Hepatic stellate cell (primary cell): ENCODE measurements at places on chromosomes 1 and 21.

DNA sequence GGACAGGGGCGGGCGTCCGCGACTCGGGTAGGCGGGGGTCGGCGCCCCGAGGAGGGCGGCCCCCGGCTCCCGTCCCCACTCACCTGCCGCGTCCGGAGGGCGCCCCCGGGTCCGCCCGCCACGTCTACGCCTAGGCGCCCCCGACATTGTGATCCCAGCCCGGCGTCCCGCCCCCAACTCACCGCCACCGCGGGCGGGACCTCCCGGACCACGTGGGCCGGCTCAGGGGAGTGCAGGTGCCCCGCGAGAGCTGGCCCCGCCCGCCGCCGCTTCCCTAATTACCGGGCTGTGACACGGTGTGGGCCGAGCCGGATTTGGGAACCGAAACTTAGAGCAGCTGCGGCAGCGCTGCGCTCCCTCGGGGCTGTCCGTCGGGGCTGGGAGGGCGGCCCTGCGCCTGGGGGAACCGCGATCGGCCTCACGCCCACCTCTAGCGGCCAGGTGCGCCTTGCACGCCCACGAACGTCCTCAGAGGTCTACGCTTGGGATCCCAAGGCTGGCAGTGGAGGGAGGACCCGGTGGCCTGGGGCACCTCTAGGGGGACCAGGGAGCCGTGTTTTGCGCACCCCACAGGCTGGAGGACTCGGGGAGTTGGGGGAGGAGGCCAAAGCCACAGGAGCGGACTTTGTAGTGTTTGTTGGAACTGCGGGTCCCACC lies 521 bp upstream of the NADK start:
- DNase-seq = peak; percentile 41

DNA sequence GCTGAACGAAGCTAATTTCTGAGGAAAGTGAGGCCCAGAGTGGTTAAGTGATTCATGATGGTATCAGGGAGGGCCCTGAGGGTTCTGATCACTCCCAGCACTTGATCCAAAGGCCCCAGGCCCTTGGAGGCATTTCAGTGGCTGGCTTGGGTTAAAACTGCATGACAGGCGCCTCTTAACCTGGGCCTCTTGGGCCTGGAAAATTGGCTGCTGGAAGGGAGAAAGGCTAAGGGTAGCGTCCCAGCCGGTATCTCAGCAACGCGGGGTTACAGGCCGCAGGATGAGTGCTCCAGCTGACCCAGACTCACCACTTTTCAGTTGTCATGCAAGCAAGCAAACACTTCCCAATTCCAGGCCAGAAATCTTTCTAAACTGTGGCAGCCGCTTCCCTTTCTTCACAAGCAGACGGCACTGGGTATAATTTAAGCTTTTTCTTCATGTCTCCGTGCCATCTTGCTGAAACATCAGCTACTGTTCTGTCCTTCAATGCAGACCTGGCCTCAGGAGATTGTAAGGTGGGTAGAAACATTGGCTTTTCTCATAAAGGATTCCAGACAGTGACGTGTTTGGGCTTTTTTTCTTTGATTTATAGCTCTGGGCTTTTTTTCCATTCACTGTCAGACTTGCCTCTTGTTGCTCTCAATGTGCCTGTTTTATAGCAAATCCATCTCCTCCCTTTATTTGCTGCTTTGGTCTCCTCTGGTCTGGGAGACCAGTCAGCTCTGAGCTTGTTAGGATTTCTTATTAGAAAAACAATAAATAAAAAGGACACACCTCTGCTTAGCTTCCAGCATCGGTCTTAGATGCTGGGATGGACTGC lies 229.1 kb downstream of the KCNJ6 start:
- no peak for DNase-seq

GRCh38 chr1:107467811-107468210 lies 327.0 kb downstream of the NTNG1 start:
- DNase-seq = no peak

DNA sequence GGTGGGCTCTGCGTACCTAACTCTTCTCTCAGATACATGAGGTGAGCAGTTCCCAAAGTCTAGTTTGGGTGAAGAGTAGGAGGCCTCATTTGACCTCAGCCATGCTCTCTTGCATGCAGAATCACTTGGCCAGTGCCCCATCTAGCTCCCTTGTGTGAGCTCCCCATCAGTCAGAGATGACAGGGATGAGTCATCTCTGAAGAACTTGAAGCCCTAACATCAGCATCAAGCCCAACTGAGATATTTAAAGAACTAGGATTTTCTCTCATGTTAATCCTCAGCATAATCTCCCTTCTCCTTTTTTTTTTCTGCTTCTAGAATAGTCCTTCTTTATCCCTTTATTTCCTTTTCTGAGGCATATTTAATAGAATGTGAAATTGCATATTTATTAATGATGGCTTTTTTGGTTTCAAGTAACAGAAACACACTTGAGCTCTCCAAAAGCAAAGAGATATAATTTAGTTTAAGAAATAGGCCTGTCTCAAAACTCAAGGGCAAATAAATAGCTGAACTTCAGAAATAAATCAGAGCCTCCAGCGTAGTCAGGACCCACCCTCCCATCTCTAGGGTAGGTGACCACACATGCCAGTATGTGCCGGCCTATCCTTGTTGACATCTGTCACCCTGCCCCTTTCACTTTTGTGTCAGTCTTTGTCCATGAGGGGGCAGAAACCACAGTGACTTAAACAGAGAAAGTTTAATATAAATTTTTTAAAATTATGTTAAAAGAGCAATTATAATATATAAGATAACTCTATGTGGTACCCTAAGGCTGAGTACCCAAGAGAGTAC lies 112.3 kb downstream of the TSEN15 start:
- DNase-seq = peak; percentile 80

GRCh38 chr1:85461216-85461918 lies 3.6 kb downstream of the DDAH1 start:
- DNase-seq = no peak

- no peak for DNase-seq
Measured at GRCh38 chr1:63103682-63104081, 218.7 kb upstream of the FOXD3 start.

DNA sequence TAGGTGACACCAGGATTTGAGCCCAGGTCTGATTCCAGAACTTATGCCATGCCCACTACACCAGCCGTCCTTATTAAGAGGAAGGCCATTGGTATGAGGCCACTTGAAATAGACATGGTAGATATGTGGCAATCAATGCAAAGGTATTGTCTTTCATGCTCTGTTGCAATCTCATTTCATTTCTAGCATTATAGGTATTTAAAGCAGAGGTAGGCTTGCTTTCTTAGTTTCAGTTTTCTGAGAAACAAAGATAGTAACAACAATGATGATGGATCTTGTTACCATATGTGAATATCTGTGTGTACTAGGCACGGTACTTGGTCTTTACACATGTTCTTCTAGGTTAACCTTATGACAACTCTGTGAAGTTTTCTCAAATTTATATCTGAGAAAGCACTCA lies 113.1 kb downstream of the FGGY start:
- no peak for DNase-seq

- DNase-seq = no peak
Measured at GRCh38 chr1:166129006-166129405, 37.8 kb downstream of the FAM78B start.

- DNase-seq = no peak
Measured at GRCh38 chr21:46608672-46609111, 3.8 kb upstream of the S100B start.

DNA sequence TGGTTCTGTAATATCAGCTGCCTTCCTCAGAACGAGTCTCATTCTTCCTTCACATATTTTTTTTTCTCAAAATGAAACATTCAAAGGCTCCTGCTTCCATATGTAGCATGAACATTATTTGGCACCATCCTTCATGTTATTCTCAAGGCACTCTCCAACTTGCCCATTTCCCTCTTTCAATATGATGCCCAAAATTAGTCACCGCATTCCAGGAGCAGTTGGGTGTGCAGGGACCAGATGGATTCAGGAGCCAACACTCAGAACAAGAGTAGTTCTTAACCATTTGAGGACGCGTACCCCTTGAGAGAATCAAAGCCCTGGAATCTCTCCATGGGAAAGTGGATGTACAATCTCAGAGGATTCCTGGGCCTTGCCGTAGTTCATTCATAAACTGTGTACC lies 50.3 kb downstream of the KCNK1 start:
- DNase-seq = no peak

- DNase-seq = no peak
Measured at GRCh38 chr1:210340311-210340710, 11.6 kb downstream of the HHAT start.

DNA sequence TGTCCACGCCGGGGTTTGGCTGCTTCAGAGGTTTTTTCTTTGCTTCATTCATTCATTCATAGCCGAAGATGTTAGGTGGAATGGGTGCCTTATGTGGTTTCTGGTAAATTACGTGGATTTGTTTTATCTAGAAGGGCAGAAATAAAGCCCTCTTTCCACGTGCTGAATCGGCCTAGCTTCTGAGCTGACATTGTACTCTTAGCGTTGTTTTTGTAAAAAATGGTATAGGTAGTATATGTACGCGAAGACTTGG lies 1.5 kb downstream of the GALNT2 start:
- DNase-seq = no peak

DNA sequence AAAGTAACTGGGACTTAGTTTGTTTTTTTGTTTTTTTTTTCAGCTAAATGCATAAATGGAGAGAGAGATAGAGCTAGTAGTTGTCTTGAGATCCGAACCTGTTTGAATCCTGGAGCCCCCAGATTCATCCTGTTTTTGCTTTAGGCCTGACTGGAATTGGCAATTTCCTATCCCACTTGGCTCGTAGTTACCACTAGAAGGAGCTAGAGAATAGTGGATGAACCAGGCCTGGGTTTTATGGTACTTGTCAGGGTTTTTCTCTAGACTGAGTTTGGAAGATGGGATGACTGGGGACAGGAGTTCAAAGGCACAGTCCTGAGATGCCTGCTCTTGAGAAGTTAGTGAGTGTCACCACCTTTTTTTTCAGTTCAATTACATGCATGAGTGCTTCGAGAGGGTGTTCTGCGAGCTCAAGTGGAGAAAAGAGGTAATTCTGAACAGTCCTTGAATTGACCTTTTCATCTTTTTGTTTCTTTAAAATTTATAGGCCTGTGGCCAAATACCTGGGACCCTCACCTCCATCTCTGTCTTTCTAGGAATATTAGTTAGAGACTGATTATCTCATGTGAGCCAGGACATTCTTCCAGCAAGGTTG lies 23.4 kb downstream of the CELF3 start:
- DNase-seq = peak; percentile 52

GRCh38 chr1:248825136-248825535 lies 579 bp downstream of the SH3BP5L start:
- no peak for DNase-seq

DNA sequence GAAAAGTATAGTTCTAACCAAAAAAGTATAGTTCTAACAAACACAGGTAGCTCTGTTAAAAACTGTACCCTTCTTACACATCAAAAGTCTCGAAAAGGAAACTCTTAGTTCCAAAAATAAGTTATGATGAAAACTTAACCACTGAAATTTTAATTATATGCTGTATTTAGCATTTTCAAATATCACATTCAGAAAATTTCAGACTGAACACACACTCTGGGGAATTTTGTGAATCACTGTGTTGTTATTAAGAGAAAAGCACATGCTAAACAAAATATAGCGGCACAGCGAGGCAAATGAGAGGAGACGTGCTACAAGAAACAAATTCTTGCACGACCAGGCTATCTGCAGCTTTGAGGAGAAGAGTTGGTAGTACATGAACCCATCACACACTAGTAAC lies 30.4 kb downstream of the VAV3 start:
- no peak for DNase-seq

- no peak for DNase-seq
Measured at GRCh38 chr21:28882345-28882744, 110.3 kb downstream of the LTN1 start.

DNA sequence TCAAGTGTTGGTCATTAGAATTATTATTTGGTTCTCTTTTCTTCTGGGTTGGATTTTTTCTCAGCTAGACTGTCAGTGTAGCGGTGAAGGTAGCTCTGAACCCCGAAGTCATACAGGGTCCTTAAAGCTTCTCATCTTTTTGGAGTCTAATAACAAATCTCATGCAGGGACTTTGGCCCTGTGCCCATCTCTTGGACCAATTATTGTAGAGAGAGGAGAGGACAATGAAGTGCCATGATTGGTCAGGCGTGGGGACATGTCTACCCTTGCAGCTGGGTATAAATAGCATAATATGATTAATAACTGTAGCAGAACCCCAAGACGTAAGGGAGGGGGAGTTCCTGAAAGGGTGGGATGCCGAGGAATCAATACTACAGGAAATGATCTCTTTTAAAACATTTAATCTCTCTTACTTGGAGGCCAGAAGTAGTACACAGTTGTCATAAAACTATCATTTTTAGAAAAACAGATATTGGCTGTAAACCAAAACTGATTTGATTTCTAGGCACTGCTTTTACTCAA lies 8.8 kb downstream of the MAGI3 start:
- no peak for DNase-seq

GRCh38 chr21:35571910-35572309 lies 488.4 kb downstream of the SETD4 start:
- no peak for DNase-seq

DNA sequence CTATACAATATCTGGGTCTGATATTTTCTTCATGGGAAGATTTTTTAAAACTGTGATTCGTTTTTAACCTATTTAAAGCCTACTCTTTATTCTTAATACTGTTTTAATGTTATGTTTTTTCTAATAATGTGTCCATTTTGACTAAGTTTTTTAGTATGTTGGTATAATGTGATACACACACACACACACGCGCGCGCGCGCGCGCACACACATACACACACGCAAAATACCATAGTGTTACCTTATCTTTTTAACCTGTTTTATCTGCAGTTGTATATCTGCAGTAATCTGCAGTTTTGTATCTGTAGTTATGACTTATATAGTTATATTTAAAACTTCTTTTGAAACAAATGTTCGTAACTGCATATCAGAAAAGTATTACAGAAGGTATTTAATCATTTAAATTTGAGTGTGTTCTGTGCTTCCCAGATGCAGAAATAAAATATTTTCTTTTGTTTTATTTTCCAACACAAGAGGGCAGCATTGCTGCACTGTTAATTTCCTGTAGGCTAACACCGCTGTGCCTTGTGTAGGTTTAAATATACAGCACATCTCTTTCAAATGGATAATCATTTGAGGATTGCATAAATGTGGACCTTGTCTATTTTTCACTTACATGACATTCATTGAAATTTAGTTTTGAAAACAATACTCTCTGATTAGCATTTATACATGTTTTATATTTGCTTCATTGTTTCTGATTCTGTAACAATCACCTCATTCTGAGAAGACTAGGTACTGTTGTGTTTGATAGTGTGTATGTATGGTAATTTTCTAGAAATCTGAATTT lies 166.1 kb downstream of the PDE4B start:
- DNase-seq = no peak

GRCh38 chr1:8956461-8957349 lies 11.0 kb downstream of the CA6 start:
- no peak for DNase-seq

GRCh38 chr1:46197560-46197963 lies 672 bp downstream of the POMGNT1 start:
- DNase-seq = no peak

- DNase-seq = peak; percentile 60
Measured at GRCh38 chr21:33655588-33656221, 13.4 kb downstream of the ITSN1 start.

GRCh38 chr1:176957603-176958002 lies 206.9 kb downstream of the ASTN1 start:
- DNase-seq = no peak

GRCh38 chr1:232868793-232869491 lies 63.7 kb downstream of the MAP10 start:
- no peak for DNase-seq
